Muscle of arm (tissue), 14 donors: ENCODE measurements at places on chromosomes 16 and 17.

DNA sequence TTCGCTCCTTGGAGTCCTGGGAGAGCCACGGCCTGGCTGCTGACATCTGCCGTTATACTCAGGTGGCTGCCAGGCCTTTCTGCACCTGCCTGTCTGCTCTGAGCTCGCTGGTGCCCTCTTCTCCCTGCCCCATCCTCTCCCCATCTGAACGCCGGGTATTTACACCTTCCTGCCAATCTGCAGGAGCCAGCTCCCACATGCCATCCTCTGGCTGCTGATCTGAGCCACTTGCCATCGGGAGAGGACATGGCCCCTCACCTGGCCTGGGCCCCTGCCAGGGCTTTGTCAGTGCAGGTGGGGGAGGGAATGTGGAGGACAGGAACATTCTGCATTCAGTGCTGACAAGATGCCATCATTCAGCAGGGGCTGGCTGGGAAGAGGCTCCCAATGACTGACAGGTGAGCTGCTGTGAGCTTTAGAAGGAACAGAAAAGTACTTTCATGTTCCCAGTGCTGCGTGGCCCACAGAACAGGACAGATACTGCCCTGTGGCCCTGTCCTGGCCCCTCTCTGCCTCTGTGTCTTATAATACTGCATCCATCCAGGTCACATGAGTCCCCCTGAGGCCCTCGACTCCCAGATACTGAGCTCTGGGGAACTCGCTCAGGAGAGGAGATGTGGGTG lies 96.3 kb upstream of the ZNF469 start:
- no peak for DNase-seq

GRCh38 chr17:66233023-66233753 lies 4.0 kb upstream of the APOH start:
- DNase-seq, result no peak

DNA sequence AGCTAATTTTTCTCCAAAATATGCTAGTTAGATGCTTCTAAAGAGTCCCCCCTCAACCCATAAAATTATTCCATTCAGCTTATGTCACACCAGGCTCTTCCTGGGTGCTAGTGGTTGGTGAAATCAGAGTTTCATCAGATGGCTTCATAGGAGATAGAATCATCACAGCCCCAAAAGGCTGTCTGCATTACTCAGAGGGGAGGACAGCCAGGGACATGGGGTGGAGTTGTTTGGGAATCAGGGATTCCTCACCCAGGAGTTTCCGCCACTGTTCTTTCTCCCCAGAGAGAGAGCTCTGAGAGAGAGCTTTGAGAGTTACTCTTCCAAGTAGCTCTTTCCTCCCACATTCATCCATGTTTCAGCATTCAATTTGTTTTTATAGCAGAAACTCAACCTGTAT lies 288 bp upstream of the KRT34 start:
- DNase-seq, result no peak

DNA sequence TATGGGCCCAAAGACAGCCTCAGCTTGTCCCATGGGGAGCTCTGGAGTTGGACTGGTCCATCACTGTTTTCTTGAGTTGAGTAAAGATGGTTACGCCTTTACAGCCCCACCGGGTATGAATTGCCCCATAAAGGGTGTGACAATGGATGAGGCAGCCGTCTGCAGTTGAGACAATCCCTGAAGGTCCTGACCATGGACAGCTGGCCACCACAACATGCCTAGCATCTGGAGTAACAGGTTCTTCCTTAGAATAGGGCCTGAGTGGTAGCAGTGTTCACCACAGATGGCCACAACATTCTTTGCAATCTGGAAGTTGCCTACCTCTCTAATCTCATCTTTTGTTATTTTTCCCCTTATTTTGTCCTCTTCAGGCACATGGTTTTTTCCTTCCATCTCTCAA lies 51.5 kb upstream of the HS3ST2 start:
- DNase-seq, result no peak

DNA sequence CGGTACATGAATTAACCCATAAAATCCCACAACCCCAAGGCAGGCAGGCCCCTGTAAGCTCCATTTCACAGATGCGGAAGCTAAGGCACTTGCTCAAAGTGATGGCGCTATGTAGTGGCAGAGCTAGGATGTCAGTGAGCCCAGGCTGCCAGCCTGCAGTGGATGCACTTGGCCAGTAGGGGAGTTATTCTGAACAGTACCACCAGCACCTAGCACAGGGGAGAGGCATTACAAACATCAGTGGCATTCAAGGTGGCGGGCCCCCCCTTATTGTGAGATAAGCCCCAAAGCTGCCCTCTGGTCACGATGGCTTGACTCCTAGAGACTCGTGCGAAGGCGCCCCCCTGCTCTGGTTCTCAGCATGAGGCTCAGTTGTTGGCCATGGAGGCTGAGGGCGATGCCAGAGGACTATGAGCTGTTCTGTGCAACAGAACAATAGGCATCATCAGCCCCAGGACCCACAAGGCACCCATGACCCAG lies 33.8 kb downstream of the GTF3C1 start:
- DNase-seq, result no peak

DNA sequence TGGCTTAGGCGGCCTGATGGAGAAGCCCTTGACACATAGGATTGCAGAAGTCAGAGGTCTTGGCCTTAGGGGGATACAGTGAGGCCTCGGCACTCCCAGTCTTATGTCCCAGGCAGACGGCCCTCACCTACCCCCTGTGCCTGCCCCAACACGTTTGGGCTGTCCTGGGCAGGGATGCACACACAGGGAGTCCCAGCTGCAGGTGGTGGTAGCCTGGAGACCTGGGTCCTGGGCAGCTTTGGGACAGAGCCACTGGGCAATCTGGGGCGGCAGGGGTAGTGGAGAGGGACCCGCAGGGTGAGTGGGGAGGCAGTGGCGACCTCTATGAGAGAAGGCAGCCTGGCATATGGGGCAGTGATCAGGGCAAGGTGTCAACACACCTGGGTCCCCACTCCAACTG lies 48.3 kb downstream of the SDK2 start:
- no peak for DNase-seq

DNA sequence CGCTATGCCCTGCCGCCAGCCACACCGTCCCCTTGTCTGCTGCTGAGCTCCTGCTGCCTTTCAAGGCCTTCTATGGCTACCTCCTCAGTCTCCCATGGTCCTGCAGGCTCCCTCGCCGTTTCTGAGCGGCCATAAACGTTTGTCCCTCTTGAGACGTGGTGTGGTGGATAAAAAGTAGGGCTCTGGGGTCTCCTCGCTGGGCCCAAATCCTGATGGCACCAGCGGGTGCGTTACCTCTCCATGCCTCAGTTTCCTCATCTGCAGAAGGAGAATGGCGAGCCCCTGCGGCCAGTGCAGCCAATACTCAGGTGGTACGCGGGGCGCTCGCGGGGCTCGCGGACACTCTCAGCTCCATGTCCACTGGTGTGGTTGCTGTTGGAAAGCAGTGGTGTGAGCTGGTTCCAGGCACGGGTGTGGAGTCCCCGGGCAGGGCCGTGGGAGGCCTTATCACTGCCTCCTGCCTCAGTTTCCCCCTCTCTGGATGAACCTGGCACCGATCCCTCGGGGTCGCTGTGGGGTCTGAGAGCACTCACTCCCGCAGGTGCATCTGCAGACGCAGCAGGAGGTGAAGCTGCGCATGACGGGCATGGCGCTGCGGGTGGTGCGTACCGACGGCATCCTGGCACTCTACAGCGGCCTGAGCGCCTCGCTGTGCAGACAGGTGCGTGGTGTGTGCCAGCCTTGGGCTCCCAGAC lies 2.5 kb downstream of the SLC25A10 start:
- no peak for DNase-seq

- no peak for DNase-seq
These were observed 27.8 kb downstream of the IL4R start for GRCh38 chr16:27341549-27341948.

DNA sequence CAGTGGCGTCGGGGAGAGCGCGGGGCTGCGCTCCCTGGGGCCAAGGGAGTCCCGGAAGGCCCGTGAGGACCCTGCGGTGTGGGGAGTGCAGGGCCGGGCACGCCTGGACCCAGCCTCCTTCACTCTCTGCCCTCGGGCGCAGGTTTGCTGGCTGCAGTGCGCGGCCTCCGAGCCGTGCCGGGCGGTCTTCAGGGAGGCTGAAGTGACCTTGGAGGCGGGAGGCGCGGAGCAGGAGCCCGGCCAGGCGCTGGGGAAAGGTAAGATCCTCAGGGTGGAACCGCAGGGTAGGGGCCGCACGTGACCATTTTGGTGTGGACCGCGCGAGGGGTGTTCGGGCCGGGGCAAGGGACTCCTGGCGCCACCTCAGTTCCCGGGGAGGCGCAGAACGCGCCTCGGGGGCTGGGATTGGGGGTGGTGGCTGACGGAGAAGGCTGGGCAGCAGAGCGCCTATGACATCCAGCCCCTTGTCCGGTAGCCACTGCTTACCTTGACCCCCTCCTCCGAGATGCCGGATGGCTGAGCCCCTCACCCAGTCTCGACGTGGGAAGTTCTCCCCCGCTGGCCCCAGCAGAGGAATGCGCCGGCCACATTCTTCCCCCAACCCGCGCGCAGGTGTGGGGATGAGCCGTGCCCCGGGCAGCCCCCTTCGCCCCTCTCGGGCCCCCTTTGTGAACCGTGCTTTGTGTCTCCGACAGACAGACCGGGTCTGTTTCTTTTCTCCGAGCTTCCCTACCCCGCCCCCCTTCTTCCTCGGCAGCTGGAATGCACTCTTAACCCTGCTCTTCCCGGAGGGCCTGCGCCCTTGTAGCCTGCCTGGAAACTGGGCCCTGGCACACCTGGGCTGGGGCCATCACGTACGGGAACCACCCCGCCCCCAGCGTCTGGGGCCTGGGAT lies 631 bp downstream of the CDH3 start:
- DNase-seq, result no peak

DNA sequence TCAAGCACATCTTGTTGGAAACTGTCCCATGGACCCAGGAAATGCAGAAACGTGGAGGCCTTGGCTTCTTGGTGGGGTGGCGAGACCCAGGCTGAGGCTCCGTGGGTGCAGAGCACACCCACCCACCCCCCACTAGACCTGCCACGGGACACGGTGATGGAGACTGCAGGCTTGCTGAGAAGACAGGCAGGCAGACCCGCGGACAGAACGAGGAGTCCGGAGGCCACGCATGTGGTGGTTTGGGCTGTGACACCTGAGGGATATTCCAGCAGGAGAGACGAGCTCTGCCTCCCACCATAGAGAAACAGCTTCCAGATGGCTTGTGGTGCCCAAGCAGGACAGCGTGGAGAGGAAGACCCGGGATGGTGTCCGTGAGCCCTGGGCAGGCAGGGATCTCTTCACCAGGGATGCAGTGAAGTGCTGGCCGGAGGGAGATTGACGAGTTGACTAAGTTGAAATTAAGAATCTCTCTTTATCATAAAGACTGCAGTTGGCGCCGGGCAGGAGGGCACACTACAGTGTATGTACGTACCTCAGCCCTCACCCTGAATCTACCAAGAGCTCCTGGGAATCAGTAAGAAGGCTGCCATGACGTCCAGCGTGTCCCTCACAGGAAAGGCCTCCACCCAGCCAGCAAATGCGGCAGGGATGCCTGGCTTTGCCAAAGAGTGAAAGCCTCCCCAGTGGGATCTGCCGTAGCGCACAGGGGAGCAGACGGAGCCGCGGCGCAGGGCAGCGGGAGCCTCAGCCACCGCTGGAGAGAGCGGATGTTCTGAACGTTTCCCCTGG lies 8.2 kb downstream of the UBE2I start:
- DNase-seq, result no peak

DNA sequence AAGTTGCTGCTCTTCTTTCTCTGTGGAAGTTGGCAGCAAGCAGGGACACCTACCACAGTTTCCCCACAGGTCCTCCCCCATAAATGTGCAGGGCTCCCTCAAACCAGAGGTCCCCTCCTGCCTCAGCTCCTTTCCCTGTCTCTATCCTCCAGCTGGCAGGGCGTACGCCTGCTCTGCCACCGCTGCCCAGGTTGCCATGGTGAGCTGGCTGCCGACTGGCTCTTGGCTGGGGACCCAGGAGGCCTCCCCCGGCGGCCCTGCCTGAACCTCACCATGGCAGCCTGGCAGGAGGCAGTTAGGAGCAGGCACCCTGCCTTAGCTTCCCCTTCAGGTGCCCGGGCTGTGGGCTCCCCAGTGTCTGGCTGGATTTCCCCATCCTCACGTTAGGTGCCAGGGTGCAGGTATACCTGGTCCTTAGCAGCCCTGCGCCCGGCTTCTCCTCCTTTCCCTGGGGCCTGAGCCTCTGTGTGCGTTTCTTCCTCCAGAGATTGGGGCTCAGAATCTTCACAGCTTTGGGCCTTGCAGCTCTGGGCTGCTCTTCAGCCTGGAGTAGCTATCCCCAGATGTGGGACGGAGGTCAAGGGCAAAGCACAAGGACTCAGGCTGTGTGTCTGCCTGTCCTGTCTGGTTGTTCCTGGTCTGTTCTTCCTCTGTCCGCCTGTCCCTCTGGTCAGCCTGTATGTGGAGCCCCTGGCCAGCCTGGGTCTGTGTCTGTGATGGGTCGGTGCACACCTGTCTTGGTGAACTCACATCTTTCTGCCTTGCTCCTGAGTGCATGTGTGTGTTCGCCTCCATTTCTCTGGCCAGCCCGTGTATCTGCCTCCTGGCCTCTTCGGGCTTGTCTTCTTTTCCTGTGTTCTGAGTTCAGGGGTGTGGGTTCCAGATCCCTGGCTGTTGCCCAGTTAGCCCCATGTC lies 15.7 kb downstream of the GJD3 start:
- no peak for DNase-seq

DNA sequence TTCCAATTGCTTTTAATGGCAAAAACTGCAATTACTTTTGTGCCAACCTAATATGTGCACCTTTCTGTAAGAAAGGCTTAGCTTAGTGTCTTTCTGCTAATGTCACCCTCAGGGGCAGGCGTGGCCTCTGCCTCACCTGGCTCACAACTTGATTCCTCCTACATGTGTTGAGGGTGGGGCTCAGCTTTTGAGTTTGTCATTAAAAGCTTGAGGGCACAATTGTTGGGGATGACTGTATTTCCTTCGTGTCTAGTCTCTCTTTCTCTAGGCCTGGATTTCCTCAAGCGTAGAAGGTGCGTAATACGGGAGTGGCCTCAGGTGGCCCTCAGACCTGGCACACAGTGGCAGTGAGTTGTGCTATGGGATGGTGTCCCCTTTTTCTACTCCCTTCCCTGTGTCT lies 94.4 kb downstream of the CLEC16A start:
- no peak for DNase-seq
